Activated CD4-positive, alpha-beta T cell treated with anti-CD3 and anti-CD28 coated beads, Interleukin-2, amount 50 U/mL, for 4 hours (primary cell): ENCODE measurements at places on chromosomes 3 and 15.
A peak's percentile ranks its signal among the peaks of the same experiment; 100 is the strongest.

GRCh38 chr3:114519415-114519814 lies 225.6 kb downstream of the TIGIT start:
- DNase-seq, result no peak

DNA sequence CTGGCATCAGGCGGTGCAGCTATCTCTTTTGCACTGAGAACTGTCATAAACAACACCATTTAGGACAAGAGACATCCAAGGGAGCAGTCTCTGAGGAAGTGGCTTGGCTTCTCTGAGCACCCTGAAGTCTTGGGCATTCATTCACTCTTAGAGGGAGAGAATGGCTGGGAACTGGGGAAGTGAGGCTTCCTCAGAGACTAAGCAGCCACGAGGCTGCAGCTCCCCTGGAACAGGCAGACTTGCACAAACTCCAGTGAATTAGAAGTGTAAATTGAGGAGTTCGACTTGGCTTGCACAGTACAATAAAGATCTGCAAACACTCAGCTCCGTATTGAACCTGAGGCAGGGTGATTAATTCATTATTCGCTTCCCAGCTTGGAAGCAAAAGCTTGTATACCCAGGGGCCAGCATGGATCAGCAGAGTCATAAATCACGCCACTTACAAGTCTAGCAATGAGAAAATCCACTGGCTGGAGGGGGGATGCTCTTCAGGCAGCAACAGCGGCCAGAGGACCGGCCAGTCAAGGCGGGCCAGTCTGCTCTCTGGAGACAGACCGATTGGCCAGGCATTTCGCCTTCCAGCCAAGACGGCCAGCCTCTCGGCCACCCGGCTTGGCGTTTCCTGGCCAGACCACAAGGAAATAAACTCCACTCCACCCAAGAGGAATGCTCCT lies 118.8 kb upstream of the ADPGK start:
- no peak for DNase-seq

DNA sequence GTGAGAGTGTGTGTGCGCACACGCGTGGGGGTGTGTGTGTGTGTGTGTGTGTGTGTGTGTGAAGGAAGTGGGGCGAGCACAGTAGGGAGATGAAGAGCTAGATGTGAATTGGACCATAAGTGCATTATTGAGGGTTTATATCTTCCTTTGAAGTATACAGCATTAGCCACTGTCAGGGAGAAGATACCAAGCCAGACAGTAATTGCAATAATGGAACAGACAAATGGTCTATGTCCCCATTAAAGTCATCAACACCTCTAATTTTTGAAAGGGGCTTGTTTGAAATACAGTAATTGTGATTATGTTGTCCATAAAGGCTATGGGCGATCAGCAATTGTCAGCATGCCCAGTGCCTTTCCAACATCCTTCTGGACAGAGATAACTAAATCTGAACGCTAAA lies 429.2 kb upstream of the NR2F2 start:
- no peak for DNase-seq

DNA sequence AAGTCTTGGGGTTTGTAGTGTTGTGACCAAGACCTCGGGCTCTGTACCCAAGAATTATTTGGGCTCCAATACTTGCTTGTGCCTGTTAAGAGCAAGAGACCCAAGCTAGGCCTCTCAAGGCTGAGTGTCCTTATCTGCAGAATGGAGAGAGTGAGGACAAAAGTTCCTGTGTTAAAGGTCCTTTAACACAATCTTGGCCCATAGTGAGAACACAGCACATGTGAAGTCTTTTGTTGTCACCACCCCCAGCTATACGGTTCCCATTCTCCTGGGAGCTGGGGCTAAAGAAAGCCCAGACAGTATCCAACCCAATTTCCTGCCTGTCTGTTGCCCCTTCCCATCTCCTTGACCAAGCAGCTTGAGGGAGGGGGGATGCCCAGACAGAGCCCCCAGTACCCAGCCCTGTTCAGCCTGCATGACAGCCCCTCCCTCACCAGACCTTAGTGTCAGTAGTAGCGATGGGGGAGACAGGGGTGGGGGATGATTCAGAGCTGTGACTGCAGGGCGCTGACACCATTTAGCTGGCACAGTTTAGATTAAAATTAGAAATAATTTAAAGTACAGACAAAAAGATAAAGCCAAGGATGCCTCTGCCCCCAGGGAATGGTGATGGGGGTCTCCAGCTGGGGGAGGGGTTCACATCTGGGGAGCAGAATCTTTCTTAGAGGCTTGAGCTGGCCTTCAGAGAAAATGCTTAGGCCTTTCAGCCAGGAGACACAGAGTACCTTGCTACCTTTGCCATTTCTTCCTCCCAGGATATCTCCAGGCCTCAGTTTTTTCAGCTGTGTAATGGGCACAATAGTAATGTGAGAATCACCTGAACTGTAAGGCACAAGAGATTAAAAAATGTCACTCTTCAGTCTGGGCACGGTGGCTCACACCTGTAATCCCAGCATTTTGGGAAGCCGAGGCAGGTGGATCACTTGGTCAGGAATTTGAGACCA lies 2.7 kb downstream of the PRKCD start:
- DNase-seq, result no peak

- DNase-seq, result no peak
Measured at GRCh38 chr3:180961552-180961951, 28.0 kb downstream of the DNAJC19 start.

GRCh38 chr3:97825101-97825500 lies 3.3 kb downstream of the CRYBG3 start:
- DNase-seq, result no peak

DNA sequence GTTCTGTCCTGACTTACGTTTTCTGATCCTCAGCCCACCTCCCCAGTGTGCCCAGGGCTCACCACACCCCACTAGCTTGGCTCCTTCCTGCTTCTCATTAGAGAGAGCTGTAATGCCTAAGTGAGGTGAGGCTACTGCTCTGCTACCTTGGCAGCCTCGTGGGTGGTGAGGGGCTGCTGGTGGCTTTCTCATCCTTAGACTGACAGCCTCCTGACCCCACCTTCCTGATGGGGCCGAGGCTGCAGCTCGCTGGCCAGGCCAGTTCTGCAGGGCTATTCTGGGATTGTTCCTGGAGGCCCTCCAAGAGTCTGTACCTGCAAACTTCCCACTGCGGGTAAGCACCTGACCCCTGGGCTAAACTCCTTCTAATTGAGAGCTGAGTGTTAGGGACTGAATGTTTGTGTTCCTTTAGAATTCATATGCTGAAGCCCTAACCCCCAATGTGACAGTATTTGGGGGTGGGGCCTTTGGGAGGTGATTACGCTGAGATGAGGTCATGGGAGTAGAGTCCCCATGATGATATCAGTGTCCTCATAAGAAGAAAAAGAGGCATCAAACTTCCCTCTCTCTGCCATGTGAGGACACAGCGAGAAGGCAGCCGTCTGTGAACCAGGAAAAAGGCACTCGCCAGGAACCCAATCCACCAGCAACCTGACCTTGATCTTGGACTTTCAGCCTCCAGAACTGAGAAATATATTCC lies 38.1 kb upstream of the IQSEC1 start:
- no peak for DNase-seq

DNA sequence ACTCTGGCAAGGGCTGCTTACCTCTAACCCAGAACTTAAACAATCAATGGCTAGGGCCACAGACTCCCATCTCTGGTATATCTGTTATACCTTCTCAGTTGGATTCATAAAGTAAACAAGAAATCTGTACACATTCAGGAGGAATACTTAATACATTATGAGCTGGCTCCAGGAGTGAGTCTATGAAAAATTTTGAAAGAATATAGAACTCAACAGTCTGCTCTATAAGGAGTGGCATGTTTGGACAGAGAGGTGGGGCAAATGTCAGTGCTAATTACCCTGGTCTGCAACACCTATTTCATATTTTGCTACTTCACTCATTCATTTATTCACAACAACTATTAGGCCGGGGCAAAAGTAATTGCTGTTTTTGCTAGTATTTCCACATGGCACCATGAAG lies 245.1 kb downstream of the THRB start:
- no peak for DNase-seq

GRCh38 chr15:38085931-38086568 lies 151.6 kb downstream of the TMCO5A start:
- DNase-seq, result no peak

DNA sequence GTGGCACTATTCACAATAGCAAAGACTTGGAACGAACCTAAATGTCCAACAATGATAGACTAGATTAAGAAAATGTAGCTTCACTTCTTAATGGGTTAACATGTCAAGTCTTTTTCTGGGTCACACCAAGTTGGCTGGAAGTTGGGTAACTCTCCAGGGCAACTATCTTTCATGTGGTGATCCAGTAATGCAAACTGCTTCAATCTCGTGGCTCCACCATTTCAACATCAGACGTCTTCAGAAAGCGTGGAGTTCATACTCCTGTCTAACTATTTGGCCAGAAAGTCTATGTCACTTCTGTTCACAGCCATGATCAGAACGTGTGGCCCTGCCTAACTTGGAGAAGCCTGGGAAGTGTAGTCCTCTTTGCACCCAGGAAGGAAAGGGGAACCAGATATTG lies 32.2 kb downstream of the DUT start:
- no peak for DNase-seq

- DNase-seq, result no peak
Measured at GRCh38 chr3:17258823-17259436, 374.2 kb downstream of the PLCL2 start.

DNA sequence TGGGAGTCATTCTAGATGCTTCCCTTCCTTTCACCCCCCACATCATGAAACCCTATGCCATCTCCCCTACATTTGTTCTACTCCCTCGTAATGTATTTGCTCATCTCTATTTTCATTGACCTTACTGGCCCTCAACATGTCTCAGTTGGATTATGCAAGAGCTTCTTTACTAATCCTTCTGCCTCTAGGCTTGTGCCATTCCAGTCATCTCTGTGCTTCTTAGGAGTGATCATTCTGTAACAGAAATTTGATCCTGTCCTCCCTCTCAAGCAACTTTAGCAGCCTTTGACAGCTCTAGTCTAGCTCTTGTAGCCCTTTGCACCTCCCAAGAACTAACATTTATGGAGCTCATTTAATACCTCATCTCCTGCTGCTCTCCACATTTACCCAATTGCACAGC lies 64.7 kb downstream of the ISL2 start:
- no peak for DNase-seq

GRCh38 chr3:81500039-81500438 lies 261.4 kb downstream of the GBE1 start:
- no peak for DNase-seq

GRCh38 chr3:45123030-45123429 lies 23.1 kb downstream of the CDCP1 start:
- no peak for DNase-seq

DNA sequence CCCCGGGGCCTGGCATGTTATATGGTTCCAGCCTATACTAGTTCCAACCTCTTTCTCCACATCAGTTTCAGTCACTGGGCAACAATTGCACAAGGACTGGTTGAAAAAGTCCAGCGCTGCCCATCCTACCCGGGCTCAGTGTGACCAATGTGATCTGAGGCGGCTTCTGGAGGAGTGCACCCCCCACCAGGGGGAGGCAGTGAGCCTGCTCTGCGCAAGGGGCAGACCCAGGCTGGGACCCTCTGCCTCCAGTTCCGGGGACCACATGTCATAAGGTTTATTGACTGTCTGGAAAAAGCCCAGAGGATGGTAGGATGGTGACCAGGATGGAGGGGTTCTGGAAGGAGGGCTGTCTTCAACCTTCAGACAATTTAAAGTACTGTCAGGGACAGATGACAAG lies 25.6 kb upstream of the NR2E3 start:
- peak; percentile 5 for DNase-seq

GRCh38 chr15:65042776-65043327 lies 2.3 kb upstream of the SLC51B start:
- DNase-seq, result no peak

GRCh38 chr3:172244011-172244410 lies 204.2 kb downstream of the GHSR start:
- no peak for DNase-seq

DNA sequence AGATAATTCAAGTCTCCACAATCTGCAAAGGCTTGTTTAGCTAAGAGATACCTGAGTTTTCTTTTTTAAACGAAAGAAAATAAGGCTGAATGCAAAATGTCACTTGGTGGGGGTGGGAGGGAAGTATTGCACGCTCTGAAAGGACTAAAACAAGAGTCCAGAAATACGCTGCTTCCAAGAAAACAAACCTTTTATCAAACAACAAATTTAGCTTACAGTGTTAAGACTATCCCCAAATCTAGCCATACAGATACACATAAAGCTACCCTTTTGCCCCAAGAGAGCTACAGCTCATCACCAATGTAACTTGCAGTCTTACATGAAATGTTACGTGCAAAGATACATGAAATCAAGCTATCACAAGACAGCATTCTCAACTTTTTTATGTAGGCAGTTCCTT lies 522.5 kb downstream of the FOXP1 start:
- DNase-seq, result no peak

DNA sequence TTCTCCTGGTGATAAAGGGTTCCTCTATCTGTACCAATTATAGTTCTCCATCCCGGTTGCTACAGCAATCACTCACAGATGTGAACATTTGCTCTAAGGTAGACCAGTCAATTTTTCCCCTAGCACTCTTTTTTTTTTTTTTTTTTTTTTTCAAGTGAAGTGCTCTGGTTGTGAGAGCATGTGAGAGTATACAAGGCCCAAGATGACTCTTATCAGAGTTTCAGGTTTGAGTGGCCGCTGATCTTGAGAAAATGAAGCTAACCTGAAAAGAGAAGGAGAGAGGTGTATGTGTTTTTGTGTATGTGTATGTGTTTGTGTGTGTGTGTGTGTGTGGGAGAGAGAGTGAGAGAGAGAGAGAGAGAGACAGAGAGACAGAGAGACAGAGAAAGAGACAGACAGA lies 44.4 kb upstream of the OTOL1 start:
- DNase-seq, result no peak

DNA sequence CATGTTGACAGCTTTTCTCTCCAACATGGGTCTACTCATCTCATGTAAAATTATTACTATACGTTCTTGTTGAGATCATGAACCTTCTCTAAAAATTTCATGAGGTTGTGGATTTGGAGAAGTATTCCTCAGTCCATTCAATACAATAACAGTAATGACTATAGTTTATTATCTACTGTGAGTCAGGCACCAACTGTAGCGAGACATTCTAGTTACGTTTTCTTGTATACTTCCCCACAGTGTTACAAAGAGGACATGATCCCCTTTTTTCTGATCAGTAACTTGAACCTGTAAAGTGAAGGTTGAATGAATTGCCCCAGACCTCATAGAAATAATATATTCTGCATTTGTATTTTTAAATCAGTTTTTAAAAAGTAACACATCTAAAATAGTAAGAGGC lies 76.4 kb downstream of the AKAP13 start:
- no peak for DNase-seq

- DNase-seq, result no peak
Measured at GRCh38 chr3:30873671-30874070, 20.8 kb downstream of the GADL1 start.

DNA sequence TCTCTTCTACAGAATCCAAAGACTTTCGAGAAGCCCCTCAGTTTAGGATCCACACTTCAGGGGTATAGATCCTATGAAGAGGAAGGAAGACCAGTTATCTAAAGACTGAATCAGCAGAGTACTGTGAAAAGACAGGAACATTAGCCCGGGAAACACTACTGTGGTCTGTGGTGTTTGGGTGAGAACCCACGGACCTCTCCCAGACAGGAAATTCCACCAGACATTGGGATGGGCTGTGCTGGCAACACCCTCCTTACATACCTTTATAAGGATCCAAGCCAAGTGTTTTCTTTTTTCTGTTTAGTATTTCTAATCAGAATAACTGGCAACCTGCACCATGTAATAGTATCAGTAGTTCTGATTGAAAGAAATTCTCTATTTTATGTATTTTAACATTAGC lies 14.1 kb downstream of the TMEM207 start:
- DNase-seq, result no peak
